ENCODE measurements at places on chromosomes 4 and X. TPM values are rescaled to one million over a fixed set of nuclear protein-coding genes. Genes with fewer than 3 reads are reported as not detected.
A peak's percentile ranks its signal among the peaks of the same experiment; 100 is the strongest.

The USP17L10 gene
- not detected for total RNA-seq

DNA sequence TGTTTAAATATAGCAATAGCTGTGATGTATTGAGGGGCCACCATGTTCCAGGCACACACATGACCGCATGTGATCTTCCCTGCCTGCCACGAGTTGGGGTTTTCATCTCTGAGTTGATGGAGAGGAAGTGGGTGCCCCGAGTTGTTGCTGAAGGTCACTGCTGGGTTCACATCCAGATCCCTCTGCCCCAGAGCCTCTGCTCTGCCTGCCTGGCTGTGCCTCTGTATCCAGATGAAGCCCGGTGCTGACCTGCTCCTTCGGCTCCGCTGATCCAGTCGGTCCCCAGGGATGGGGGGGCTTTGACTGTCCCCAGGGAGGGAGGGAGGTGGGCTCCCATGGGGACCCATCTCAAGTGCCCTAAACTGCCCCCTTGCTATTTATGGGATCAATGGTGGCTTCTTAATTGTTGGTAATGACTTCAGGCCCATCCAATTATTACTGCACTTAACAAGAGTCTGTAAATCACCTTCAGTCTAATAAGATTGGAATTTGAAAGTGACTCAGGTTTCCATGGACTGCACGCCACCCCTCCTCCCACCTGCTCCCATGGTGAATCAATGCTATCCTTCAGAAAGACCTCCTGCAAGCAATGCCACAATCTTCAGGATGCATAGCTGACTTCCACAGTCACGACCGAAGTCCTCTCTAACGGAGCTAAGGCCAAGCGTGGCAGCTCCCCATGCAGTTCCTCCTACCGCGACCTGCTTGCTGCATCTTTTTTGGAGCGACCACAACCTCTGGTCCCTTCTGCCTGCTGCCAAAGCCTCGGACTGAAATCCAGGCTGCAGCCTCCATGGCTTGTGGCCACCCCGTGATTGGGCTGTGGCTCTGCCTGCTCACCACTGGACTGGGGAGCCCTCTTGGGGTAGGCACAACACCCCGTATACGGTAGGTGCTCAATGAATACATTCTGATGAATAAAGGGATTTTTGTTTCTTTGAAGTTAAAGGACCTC, 73.1 kb downstream of the CPZ start:
- H3K27ac ChIP-seq, result no peak overlapping the region
- no peaks in the 10 kb centered on the region for H3K36me3 ChIP-seq
- peaks cover 63% of the 10 kb centered on the region for H3K27me3 ChIP-seq
- no peaks in the 10 kb centered on the region for H3K4me1 ChIP-seq

DNA sequence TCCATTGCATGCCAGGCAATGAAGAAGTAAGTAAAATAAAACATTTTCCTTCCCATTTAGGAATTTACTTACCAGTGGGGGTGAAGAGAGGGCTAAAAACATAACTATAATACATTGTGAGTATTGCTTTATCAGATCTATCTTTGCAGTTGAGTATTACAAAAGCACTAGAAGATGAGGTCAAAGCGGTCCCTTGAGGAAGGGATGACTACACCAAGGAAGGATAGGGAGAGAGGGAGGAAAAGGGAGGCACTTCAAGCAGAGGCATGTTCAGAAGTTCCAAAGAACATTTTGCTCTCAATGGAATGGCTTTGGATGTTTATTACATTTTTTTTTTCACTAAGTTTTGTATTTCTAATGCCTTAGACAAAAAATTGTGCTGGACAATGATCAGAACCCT, 127.8 kb downstream of the TET2 start:
- H3K27me3 ChIP-seq, result no peaks in the 10 kb centered on the region
- peaks cover 10% of the 10 kb centered on the region for H3K4me1 ChIP-seq
- ATAC-seq, result peak; percentile 78
- H3K4me3 ChIP-seq, result no peak overlapping the region
- H3K36me3 ChIP-seq, result no peaks in the 10 kb centered on the region

The GPRASP3 gene
- 4.8 TPM for total RNA-seq

DNA sequence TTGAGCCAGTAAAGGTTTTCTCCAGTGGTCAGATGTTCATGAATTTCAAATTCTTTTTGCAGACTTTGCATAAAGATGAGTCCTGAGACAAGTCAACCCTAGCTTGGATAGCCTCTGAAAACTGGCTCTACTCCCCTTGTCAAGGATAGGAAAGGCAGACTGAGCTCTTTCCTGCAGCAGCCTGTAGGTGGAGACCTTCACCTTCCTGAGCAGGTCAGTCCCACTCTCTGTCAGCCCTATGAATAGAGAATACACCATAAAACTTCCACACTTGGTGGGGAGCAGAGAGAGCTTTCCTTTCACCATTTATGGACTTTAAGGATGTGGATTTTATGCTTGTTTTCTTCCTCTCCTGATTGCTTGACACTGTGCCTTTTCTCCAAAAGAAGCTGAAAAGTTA, 41.9 kb downstream of the PCDH19 start:
- H3K4me3 ChIP-seq, result no peak overlapping the region
- no peak for ATAC-seq
- no peak overlapping the region for H3K27ac ChIP-seq
- no peaks in the 10 kb centered on the region for H3K27me3 ChIP-seq

GRCh38 chrX:46575991-46576392, 2.4 kb downstream of the CHST7 start:
- peaks cover 15% of the 10 kb centered on the region for H3K4me1 ChIP-seq
- peak overlapping the region; percentile 59 for H3K4me3 ChIP-seq
- peaks cover 9% of the 10 kb centered on the region for H3K27me3 ChIP-seq
- no peaks in the 10 kb centered on the region for H3K36me3 ChIP-seq
- ATAC-seq, result peak; percentile 37
- no peak overlapping the region for H3K27ac ChIP-seq

GRCh38 chrX:150032742-150033141, 94.5 kb upstream of the EOLA2 start:
- no peaks in the 10 kb centered on the region for H3K4me1 ChIP-seq
- H3K27ac ChIP-seq, result no peak overlapping the region
- ATAC-seq, result peak; percentile 41

The ARHGAP36 gene
- total RNA-seq, result not detected

The TLR1 gene
- total RNA-seq, result 10.1 TPM

- no peak overlapping the region for H3K27ac ChIP-seq
- peaks cover 37% of the 10 kb centered on the region for H3K36me3 ChIP-seq
- no peak for ATAC-seq
- H3K27me3 ChIP-seq, result no peaks in the 10 kb centered on the region
- no peak overlapping the region for H3K4me3 ChIP-seq
Measured at GRCh38 chrX:350148-350533, 31.5 kb upstream of the GTPBP6 start.

GRCh38 chrX:44913656-44914531, 40.9 kb downstream of the KDM6A start:
- H3K4me1 ChIP-seq, result peaks cover 24% of the 10 kb centered on the region
- no peaks in the 10 kb centered on the region for H3K27me3 ChIP-seq
- no peak overlapping the region for H3K4me3 ChIP-seq
- ATAC-seq, result no peak
- no peaks in the 10 kb centered on the region for H3K36me3 ChIP-seq

The ATOH1 gene
- not detected for total RNA-seq

- H3K4me1 ChIP-seq, result no peaks in the 10 kb centered on the region
- H3K4me3 ChIP-seq, result no peak overlapping the region
- H3K27me3 ChIP-seq, result no peaks in the 10 kb centered on the region
- ATAC-seq, result no peak
Measured at GRCh38 chr4:178340468-178340867, 898.2 kb upstream of the AGA start.

DNA sequence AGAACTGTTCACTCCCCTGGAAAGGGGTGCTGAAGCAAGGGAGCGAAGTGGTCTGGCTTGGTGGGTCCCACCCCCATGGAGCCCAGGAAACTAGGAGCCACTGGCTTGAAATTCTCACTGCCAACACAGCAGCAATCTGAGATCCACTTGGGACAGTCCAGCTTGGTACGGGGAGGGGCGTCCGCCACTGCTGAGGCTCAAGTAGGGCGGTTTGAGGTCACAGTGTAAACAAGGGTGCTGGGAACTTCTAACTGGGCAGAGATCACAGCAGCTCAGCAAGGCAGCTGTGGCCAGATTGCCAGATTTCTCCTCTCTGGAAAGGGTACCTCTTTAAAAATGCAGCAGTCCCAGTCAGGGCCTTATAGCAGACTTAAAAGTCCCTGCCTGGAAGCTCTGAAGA, 53.9 kb upstream of the GALNTL6 start:
- H3K36me3 ChIP-seq, result no peaks in the 10 kb centered on the region
- ATAC-seq, result no peak
- H3K4me3 ChIP-seq, result no peak overlapping the region

The RBMXL3 gene
- not detected for total RNA-seq

The NPNT gene
- total RNA-seq, result 119 TPM
